ENCODE measurements at places on chromosomes 7 and 10. TPM values are rescaled to one million over a fixed set of nuclear protein-coding genes. Genes with fewer than 3 reads are reported as not detected.

Gene CC2D2B
- not detected for total RNA-seq

Gene ACTR1A
- 43.7 TPM for total RNA-seq

Gene TMEM176B
- 7.3 TPM for total RNA-seq

DNA sequence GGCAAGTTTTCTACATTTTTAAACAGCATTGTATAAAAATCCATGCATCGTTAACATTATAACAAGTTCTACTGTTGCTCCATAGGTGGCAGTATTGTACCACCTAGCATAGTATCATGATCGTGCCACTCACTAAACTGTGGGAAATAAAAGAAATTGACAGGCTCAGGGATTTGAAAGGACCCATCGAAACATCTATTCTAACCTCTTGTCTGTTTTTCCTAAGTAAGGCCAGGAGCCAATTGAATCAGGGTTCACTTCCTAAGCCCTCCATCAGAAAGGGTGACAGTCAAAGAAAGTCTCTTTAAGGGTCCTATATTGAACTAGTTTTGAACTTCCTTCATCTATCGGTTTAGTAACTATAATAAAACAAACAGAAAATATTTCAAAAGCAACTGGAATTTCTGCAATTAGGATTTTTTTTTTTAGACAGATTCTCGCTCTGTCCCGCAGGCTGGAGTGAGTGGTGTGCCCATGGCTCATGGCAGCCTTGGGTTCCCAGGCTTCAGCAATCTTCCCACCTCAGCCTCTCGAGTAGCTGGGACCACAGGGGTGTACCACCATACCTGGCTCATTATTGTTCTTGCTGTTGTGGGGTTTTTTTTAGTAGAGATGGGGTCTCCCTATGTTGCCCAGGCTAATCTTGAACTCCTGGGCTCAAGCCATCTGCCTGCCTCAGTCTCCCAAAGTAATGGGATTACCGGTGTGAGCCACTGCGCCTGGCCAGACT lies 9.4 kb downstream of the HACD1 start:
- peak; percentile 14 for DNase-seq

DNA sequence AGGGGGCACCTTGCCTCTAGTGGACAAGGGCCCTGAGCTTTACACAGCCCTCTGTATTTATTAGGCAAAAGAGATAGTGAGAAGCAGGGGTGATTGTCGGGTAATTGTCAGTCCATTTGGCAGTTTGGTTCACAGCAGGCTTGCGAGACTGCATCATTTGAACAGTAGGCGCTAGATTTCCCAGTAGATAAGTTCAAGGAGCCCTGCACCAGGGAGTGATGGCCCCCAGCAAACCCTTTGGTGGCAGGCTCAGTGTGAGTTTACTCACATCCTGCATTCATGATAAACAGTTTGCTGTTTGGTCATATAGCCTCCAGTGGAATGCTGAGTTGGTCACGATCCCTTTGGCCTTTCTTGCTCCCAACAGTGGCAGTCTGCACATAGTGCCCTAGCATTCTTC lies 59.4 kb downstream of the MARCHF5 start:
- no peak for DNase-seq

DNA sequence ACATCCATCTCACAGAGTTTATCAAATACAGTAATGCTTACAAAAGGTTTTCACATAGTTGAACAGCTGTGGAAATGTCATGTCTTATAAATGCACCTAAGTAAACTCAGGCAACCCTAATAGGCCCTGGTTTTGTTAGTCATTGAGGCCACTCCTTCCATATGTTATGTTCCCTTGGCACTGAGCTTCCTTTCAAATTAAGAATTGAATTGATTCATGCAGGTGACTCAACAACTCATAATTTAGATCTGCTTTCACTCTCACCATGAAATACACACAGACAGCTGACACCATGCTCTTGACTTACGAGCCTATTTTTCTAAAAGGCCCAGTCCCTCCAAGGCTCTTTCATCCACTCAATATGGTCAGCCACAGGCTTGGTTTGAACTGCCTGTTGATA lies 476.9 kb downstream of the KCNMA1 start:
- peak; percentile 31 for DNase-seq

DNA sequence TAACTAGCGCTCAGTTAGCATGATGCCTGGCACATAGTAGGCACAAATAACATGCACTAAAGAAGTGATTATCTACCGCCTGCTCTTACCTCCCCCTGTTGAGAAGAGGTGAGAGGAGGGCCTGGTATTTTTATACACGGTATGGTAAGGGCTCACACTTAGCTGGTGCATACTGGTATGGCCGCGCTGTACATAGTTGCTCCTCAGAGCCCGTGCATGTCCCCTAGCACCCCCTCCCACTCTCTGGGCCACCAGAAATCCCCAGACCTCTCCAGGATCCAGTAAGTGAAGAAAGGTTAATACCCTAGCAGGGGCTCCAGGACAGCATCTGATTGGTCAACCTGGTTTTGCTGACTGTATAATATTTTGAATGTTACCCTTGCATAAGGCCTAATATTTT lies 121.4 kb downstream of the RAB11FIP2 start:
- no peak for DNase-seq

DNA sequence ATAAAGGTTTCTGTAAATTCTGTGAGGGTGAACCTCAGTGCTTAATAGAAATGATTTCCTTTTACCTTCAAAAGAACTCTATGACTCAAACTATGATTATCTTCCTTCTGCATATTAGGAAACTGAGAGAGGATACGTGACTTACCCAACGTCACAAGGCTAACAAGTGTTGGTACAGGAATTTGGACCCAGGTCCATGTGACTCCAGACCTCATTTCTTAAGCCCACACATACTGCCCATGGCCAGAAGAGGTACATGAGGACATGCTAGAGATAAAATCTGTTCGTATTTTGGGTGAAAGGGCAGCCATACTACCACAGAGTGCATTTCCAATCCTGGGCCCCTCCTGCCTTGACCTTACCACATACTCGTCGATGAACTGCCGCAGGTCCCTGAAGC lies 61.5 kb upstream of the TM9SF3 start:
- no peak for DNase-seq

- DNase-seq, result no peak
Measured at GRCh38 chr7:32299133-32299702, 191.0 kb downstream of the LSM5 start.

DNA sequence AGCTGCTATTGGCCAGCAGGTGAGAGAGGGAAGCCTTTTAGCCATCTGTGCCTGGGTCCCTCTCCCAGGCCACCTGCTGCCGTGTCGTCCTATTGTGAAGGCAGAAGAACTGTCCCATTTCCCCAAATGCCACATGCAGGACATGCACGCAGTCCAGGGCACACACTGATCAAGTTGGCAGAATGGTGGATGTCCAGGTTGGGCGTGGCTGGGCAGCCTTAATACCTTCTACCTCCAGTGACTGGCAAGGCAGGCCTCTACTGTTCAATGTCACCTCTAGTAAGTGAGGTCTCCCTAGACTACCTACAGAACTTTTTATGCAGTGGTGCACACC lies 37.6 kb downstream of the ALOX5 start:
- DNase-seq, result no peak

All from Calu3 (cell line).